ENCODE measurements at places on chromosomes 6 and 20.

- no peak for DNase-seq
These were observed 3.2 kb upstream of the CHD6 start for GRCh38 chr20:41621421-41621820.

DNA sequence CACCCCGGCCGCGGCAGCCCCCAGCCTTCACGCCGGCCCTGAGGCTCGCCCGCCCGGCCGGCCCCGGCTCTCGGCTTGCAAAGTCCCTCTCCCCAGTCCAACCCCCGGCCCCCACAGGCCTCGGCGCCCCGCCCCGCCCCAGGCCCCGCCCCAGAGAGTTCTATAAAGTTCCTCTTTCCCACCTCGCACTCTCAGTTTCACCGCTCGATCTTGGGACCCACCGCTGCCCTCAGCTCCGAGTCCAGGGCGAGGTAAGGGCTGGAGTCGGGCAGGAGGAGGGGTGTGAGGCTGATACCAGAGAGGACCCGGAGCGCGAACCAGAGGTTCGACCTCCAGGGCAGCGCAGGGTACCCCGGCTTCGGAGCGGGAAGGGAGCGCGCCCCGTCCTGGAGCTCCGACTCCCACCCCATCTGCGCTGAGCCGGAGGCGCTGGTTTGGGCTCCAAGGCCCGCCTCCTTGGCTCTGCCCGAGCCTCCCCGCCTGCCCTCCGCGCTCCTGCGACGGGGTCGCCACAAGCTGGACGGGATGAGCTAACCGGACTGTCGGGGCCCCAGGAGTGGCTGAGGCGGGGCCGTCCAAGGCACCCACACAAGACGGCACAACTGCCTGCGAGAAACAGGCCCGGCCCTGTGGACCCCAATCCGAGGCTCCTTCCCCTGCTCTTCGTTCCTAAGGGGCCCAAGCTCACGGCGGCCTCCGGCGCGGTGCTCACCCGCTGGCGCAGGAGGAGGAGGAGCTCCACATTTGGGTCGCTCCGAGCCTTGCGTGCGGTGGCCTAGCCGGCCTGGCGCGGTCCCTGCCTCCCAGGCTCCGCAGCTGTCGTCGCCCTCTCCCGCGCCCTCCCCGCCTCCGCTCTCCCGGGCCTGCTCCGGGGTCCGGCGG is at the start of gene IRF4:
TSS of gene IRF4 (plus strand) at position 194 of the 882 bp plus-strand sequence. CDS start 1,401 bp downstream, outside the sequence.
- DNase-seq = no peak

DNA sequence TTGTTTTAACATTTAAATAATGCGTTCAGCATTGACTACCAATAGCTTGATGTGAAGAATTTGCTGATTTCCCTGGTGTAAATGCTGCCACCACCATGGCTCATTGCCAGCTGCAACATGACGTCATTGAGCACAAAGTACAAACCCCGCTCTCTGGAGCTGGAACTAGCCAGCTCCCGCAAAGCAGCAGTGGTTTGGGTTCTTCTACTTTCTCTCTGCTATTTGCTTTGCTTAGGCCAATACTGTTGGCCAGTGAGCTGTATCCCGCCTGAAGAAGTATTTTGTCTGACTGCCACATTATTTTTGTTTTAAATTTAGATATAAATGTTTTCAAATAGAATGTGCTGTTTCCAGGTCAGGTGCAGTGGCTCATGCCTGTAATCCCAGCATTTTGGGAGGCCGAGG is 47.4 kb upstream of the KIF13A start:
- no peak for DNase-seq

GRCh38 chr6:128666405-128666804 is 146.0 kb upstream of the PTPRK start:
- DNase-seq = no peak

DNA sequence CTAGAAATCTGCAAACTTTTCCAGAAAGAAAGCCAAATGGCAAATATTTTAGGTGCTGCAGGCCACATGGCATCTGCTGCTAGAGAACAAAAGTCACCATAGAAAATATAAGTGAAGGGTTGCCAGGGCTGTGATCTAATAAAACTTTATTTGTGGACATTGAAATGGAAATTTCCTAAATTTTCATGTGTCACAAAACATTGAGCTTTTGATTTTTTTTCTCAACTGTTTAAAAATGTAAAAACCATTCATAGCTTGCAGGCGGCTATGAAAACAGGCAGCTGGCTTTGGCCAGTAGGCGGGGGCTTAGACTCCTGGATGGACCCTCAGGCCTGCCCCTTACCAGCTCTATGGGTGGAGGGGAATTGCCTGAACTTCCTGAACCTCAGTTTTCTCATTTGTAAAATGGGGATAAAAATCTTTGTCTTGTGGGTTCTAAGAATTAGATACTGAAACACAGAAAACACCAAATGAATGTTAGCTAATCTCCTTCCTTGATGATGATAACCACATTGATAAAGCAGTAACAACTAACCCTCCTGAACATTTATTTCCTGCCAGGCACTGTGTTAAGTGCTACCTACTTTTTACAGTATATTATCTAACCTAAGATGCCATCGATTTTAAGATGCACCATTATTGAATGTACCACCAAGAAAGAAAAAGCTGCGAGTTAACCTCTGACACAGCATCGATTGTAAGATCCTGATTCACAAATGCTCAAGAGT is 85.5 kb downstream of the SLC22A23 start:
- no peak for DNase-seq

- DNase-seq = no peak
These were observed 118.3 kb downstream of the RALGAPA2 start for GRCh38 chr20:20594171-20594530.

- no peak for DNase-seq
These were observed 24.9 kb downstream of the CITED2 start for GRCh38 chr6:139349464-139350020.

DNA sequence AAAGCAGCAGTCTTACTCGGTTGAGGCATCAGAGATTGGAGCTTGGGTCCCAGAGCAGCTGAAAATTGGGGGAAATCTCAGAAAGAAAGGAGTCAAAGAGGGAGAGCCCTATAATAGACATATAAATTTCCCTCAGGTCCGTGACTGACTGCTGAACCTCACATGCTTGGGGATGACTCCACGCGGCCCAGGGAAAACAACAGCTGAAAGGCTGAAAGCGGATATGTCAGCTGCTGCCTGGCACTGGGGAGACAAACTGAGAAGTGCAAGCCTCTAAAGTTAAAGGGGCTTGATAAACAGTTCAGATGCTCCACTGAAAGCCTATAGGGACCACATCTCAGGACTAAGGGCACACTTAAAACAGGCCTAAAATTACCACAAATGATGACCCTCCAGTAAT is 255.9 kb upstream of the RIN2 start:
- DNase-seq = no peak

DNA sequence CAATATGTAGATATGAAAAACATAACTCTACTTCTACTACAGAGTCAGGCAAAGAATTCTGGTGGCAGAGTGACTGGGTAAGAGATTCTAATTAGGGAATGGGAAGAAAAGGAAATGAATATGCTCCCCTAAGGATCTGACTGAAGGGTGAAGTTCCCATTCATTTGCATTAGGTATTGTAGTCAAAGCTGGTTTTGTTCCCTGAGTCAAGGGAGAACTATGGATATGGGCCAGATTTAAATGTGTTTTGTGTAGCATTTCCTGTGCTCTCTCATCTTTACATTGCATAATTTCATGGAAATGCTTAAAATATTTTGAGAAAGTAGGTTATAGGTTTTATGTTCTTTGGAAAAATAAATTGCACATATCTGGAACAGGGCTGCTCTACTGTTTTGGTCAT is 299.7 kb downstream of the BTBD3 start:
- DNase-seq = no peak

GRCh38 chr6:79134699-79135474 is 56.8 kb upstream of the PHIP start:
- DNase-seq = no peak

GRCh38 chr6:73263570-73263909 is 544 bp upstream of the KHDC1 start:
- DNase-seq = no peak

GRCh38 chr6:138374230-138374629 is 3.5 kb upstream of the SMIM28 start:
- no peak for DNase-seq

GRCh38 chr20:33125983-33126382 is 42.0 kb upstream of the BPIFA2 start:
- DNase-seq = no peak

GRCh38 chr20:44959638-44960102 is 527 bp downstream of the TOMM34 start:
- DNase-seq = peak; percentile 48

DNA sequence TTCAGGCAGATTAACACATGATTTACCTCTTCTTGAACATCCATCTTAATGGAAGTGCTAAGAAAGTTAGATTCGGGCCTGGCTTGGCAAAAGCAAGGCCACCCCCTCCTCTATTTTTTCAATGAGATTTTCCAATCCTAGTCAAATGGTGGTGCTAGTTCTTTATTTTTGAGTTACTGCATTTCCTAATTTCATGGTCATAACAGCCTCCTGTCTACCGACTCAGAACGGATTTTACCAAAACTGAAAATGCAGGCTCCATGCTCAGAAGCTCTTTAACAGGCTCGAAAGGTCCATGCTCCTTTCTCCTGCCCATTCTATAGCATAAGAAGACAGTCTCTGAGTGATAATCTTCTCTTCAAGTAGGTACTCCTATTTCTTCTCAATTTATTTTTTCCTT is 117.2 kb upstream of the ESR1 start:
- no peak for DNase-seq

DNA sequence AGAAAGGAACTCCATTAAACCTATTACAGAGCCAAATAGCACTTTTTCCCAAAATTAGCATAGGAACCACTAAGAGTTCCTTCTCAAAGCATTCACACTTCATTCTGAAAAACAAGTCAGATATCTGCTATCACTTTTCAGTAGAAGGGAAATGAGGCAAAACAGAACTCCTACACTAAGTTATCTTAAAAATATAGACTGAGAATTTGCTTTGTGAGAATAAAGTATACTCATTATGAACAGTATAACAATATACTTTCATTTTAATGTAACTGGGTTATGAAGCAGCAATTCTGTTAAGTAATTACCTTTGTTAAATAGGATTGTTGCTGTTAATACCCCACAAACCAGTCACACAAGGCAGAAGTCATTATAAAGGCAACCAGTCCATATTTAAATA is 8.7 kb downstream of the MTRF1L start:
- no peak for DNase-seq

GRCh38 chr20:49508435-49509199 is 26.1 kb upstream of the KCNB1 start:
- no peak for DNase-seq

- no peak for DNase-seq
These were observed 25.7 kb upstream of the DACT2 start for GRCh38 chr6:168345266-168345665.

- DNase-seq = no peak
These were observed 5.8 kb upstream of the CDC5L start for GRCh38 chr6:44381739-44382138.

DNA sequence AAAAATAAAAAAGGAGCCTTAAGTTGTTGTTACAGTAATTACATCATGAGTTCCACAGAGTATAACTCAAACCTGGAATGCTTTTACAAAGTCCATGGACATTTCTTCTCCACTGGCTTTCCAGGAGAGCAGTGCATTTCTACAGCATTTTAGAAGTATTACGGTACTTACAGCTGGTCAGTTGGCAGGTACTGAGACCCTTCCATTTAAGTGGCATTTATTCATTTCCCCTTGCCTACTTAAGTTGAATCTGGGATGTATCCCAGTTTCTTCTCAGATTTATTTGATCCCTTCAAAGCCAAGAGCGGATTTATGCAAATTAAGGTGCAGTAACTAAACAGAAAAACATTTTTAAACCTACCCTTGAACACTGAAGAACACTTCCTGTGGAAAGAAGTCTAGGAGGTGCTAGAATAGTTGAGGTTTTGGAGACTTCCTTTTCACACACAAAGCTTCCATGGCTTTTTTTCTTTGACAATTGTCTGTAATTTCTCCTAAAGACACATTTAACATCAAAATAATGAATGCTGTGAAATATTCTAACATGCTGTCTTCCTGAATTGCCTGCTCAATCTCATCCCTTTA is 3.4 kb downstream of the PRDM13 start:
- no peak for DNase-seq

- DNase-seq = no peak
These were observed 15.7 kb upstream of the MRAP2 start for GRCh38 chr6:84017709-84018452.

DNA sequence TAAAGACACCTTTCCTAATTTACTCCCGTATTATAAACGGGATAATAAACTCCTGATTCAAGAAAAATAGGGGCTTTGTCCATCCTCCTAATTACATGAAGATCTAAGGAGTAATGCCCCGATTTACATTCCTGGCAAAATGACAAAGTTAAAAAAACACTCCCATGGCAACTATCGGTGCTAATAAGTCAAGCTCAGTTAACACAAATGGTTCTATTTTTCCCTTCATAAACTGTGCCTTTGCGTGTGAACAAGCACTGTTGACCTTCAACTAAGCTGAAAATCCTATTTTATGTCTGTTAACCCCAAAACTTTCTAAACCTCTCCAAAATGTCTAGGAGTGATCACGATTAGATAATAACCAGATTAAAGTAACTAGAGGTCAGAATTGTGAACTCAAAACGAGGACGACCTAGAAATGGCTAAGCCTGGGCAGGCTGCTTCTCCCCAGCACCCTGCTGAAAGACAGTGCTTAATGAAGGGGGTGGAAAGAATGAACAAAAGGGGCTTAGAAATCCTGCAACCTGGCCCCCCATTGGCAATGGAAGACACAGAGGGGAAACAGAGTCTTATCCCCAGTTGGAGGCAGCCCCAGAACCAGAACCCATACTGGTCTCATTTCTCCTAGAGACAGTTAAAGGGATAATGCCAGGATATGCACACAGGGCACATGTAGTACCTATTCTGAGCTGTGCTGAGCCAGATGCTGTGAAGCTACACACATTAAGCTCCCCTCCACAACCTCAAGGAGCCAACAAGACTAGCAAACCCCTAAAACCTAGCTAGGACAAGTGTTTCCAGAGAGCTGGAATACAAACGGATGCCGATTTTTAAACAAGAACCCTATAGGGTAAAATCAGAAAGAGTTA is 23.0 kb downstream of the SLC23A2 start:
- no peak for DNase-seq

DNA sequence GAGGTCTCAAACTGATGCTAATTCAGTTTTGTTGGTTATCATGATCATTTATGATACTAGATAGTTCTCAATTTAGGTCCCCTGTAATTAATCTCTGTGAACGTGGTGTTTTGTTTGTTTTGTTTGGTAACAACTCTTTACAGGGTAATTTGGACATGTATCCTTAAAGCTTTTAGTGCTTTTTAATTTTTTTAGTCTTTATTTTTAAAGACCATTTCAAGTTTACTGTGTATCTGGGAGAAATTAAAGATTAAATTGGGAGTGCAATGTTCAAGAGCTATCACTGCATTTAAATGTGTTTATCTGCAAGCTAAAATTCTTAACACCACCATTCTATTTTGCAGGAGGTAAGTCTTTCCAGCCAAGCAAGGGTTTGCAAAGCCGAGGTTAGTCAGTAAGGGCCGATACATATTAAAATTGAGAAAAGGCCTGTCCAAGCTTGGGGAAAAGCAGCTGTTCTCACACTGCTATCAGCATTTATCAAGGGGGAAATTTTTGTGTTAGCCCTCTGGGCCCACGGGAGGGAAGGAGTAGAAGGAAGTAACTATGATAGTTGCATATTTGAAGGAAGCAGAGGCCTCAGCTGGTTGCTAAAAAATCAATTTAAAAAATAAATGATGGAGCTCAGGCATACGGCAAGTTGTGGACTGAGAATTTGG is 59.3 kb upstream of the ZNF217 start:
- DNase-seq = no peak

Measured in T-helper 22 cell (primary cell).